ENCODE measurements at places on chromosomes 7 and 10.

- no peak for DNase-seq
Measured at GRCh38 chr7:42315631-42316030, 78.6 kb upstream of the GLI3 start.

DNA sequence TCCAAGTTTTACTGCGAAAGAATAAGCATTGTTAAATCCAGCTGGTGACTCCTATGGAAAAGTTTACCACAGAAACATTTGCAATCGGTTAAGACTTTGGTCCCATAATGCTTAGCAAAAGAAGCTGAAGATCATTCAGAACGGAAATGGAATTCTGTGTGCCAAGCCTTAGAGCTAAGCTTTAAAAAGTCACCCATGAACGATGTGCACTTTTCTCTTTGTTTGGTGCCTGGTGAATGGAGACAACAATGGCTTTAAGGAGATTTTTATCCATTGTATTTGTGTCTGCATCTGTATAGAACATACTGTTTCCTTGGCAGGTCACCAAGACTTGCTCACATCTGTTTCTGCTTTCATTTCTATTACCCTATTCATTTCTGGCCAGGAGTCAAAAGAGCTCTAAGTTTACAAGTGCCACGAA is 26.3 kb upstream of the COL1A2 start:
- no peak for DNase-seq

- DNase-seq = no peak
Measured at GRCh38 chr7:75621124-75621523, 117.6 kb downstream of the HIP1 start.

- no peak for DNase-seq
Measured at GRCh38 chr10:77251297-77252013, 386.2 kb downstream of the KCNMA1 start.

DNA sequence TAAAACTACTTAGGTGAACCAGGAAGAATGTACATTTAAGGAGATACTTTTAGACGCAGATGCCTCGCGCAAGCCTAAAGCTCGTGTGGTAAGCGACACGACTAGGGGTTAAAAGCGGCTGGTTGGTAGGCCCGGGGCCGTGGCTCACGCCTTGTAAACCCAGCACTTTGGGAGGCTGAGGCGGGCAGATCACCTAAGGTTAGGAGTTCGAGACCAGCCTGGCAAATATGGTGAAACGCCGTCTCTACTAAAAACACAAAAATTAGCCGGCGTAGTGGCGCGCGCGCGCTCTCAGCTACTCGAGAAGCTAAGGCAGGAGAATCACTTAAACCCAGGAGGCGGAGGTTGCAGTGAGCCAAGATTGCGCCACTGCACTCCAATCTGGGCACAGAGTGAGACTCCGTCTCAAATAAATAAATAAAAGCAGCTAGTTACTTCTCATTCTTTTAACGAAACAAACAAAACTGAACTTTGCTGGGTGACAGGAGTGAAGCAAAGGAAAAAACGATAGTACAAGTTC is 879 bp downstream of the NUDT5 start:
- DNase-seq = no peak
